ENCODE measurements at places on chromosomes 13 and 19.

- no peak for DNase-seq
Measured at GRCh38 chr19:19740755-19741154, 7.8 kb upstream of the ZNF14 start.

GRCh38 chr13:48857576-48857975, 118.1 kb upstream of the FNDC3A start:
- DNase-seq = no peak

GRCh38 chr19:48708471-48708870, 11.1 kb downstream of the MAMSTR start:
- no peak for DNase-seq

DNA sequence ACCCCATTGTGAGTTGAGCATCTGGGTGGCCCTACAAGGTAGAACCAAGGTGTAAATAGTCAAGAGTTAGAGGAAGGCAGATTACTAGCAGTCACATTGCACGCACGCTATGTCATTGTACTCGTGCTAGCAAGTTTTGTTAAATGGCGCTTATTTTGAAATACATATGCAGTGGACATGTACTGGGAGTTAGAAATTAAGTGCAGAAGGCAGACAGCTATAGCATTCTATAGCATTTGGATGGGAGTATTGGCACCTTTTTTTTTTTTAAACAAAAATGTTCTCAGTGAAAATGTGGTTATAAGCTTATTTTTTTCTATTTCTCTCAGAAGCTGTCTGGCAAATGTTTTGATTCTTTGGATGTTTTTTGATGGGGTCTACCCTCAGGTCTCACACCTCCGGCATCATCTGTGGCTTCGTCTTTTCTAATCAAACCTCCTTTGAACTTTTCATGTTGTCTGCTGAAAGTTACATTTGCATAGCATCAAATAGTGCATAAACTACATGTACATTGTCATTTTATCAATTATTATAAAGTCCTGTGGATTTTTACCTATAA, 68.1 kb downstream of the ARHGEF7 start:
- DNase-seq = no peak

- DNase-seq = no peak
Measured at GRCh38 chr13:73109288-73109899, 50.6 kb downstream of the KLF5 start.

GRCh38 chr13:113077566-113077952, 28.0 kb upstream of the F7 start:
- no peak for DNase-seq

Measured in transverse colon (tissue), 4 donors.